Effector CD8-positive, alpha-beta T cell (primary cell): ENCODE measurements at places on chromosomes 7 and 10.
A peak's percentile ranks its signal among the peaks of the same experiment; 100 is the strongest.

- no peak for DNase-seq
These were observed 76.9 kb upstream of the LANCL2 start for GRCh38 chr7:55288070-55288824.

GRCh38 chr7:21167942-21168341 lies 259.9 kb upstream of the SP4 start:
- no peak for DNase-seq

DNA sequence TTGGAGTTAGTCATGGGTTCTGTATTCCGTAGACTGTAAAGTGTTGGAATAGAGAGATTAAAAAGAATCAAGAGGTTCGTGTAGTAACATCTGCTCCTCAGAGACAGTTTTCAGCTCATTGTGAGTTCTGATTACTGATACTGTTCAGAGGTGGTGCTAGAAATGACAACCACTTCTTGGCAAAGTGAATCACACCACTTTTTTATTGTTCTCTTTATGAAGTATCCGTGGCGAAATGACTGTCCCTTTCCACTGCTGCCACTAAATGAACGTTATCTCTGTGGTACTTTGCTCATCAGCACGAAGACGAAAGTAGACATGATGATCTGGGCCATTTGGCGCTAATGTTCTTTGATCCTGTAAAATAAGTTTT lies 860 bp downstream of the RPP30 start:
- DNase-seq: no peak

DNA sequence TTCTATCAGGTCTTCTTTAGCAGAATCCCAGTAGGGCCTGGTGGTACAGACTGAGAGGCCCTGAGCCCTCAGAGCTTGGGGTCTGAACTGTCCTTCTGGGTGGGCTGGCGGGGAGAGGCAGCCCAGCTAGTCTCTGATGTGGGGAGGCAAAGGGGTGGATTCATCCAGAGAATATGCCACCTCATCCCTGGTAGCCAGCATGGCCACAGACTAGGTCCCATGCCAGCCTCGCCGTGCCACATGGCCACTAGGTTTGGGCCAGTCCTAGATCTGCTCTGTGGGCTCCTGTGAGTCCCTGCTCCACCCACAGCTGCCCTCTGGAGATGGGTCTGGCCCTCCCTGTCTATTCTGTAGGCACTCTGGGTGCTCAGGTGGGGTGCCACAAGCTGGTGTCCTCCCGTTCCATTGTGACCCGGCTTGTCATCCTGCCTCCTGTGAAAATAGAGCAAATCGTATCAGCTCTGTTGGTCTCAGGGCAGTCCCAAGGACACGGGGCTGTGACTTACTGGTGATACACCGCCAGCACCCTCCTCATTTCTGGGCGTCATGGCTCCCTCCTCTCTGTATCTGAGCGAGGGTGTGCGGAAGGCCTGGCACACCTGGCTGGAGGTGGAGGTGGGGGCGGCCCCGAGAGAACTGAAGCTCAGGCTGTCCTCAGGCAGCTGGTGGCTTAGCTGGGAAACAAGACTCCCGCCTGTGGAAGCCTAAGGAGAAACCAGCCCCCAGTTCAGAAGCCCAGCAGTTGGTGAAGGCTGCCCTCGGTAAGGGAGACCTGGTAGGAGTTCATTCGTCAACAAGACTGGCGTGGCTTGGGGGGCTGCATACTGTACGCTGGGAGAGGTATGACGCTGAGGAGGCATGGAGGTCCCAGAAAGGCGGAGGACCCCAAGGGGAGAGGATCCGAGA lies 33.3 kb downstream of the UNC5B start:
- DNase-seq: no peak

GRCh38 chr7:2309889-2310331 lies 4.3 kb downstream of the SNX8 start:
- no peak for DNase-seq

DNA sequence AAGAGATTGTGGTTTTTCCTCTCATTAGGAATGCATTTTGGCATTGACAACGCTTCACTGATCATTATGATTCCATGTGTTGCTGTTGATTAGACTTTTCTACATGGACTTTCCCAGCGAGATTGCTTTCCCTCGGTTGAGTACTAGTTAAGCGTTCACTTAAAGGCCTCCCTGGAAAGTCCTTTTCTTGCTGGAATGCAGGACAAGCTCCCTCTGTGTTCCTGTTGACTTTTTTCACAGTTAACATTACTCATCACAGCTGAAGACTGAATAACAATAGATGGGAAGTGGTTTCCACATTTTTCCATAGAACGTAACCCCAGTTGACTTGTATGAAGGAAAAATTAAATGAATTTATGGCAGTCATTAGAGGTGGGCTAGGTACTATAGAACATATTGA lies 2.6 kb upstream of the CAV1 start:
- no peak for DNase-seq

DNA sequence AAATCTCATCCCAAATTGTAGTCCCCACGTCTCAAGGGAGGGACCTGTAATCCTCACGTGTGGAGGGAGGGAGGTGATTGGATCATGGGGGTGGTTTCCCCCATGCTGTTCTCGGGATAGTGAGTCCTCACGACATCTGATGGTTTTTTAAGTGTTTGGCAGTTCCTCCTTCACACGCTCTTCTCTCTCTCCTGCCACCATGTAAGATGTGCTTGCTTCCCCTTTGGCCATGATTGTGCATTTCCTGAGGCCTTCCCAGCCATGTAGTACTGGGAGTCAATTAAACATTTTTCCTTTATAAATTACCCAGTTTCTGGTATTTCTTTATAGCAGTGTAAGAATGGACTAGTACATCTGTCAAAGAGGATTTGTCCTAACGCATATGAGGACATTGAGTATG lies 59.5 kb downstream of the RGS10 start:
- no peak for DNase-seq

- DNase-seq: no peak
These were observed 19.6 kb downstream of the NEBL start for GRCh38 chr10:20877554-20877953.

GRCh38 chr7:57327081-57327480 lies 122.9 kb upstream of the ZNF716 start:
- DNase-seq: no peak

DNA sequence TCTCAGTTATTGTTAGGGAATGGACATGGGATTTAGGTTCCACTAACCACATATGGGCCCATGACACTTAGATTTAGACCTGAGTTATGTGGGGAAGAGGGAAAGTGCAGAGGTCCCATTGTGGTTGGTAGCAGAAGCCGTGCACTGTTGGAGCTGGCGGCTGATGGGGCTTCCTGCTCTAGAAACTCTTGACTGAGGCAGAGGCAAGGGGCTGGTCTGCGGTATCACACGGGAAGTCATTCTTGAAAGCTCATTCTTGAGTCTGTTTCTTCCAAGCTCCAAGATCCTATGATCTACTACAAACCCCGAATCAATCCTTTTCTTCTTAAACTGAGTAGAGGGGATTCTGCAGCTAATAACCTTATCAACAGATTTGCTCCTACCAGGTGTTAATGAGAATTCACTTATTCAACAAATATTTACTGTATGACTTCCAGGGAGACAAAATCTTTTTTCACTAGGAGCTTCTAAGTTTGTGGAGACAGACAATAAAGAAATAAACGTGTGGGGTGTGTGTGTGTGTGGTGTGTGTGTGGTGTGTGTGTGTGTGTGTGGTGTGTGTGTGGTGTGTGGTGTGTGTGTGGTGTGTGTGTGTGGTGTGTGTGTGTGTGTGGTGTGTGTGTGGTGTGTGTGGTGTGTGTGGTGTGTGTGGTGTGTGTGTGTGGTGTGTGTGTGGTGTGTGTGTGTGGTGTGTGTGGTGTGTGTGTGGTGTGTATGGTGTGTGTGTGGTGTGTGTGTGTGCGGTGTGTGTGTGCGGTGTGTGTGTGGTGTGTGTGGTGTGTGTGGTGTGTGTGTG lies 57.1 kb downstream of the AOC1 start:
- no peak for DNase-seq

DNA sequence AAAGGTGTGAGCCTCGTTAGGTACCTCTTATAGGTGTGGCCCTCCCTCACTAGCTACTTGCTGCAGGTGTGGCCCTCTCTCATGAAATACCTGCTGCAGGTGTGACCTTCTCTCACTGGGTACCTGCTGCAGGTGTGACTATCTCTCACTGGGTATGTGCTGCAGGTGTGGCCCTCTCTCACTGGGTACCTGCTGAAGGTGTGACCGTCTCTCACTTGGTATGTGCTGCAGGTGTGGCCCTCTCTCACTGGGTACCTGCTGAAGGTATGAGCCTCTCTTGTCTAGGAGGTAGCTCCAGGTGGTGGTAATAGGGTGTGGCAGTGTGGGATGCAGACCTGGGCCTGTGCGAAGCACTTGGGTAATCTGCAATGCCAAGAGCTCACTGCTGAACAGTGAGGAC lies 170.7 kb upstream of the PLPP4 start:
- DNase-seq: no peak

DNA sequence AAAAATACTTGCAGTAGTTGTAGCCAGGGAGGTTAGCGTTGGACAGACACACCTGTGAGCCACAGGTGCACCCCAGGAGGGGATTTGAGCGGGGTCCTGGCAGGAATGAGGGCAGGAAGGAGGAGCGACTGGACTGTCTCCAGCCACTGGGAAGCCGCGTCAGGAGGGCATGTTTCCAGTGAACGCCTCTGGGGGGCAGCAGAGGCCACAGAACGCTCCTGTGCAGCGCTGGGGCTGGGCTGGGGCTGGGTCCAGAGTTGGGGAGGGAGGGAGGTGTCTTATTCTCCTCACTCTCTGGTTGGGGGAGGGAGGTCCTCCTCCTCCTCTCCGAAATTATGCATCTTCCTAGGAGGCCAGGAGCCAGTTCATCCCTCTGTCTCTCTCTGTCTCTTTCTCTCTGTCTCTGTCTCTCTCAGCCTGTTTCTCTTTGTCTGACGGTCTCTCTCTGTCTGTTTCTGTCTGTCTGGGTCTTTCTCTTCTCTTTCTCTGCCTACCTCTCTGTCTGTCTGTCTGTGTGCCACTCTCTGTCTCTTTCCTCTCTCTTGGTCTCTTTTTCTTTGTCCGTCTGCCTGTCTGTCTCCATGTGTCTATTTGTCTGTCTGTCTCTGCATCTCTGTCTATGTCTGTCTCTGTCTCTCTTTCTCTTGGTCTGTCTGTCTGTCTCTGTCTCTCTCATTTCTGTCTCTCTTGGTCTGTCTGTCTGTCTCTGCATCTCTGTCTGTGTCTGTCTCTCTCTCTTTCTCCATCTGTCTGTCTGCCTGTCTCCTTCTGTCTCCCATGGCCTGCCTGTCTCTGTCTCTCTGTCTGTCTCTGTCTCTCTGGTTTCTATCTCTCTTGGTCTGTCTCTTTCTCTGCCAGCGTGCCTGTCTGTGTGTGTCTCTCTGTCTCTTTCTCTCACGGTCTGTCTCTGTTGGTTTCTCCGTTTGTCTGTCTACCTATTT lies 9.9 kb upstream of the PSMG3 start:
- DNase-seq: peak; percentile 52

GRCh38 chr7:123658023-123658422 lies 2.4 kb downstream of the LMOD2 start:
- no peak for DNase-seq

DNA sequence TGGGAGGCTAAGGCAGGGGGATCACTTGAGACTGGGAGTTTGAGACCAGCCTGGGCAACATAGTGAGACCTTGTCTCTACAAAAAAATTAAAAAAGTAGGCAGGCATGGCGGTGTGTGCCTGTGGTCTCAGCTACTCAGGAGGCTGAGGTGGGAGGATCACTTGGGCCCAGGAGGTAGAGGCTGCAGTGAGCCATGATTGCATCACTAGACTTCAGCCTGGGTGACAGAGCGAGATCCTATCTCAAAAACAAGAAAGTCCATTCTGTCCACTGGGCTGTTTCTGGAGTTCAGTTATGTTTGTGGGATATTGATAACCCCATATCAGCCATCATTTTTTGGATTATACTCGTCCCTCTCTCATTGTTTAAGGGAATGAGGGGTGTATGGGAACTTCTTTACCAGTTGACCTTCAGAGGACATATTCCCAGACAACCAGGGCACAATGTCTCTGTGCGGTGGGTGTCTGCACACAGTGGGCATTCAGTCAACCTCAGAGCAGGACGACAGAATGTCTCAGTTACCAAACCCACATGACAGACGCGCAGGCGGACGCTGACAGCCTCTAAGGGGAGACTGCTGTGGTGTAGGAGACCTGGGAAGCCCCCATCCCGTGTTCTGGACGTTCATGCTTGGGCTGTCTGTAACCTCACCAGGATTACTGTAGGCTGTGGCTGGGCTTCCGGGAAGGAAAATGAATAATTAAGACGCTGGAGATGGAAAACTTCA lies 69.4 kb downstream of the CARD11 start:
- no peak for DNase-seq

GRCh38 chr10:95814011-95814727 lies 58.2 kb downstream of the ENTPD1 start:
- DNase-seq: no peak

DNA sequence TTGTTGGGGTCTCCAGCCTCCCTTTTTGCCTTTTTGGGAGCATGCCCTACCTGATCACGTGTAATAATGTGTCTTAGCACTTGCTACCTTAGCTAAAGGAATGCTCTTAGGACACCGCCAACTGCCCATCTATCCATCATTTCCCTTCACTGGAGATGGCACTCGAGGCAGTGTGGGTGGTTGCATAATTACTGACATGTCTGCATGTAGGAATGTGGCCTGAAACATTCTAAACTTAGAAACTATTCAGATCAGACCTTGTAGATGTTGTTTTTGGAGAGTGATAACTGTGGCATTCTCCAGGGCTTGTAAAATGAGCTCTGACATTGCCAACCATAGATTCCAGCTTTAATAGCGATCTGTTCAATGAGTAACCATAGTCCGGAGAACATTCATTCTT lies 365.8 kb downstream of the BBS9 start:
- DNase-seq: no peak

- DNase-seq: no peak
These were observed 107.9 kb downstream of the CYTH3 start for GRCh38 chr7:6164491-6164890.

DNA sequence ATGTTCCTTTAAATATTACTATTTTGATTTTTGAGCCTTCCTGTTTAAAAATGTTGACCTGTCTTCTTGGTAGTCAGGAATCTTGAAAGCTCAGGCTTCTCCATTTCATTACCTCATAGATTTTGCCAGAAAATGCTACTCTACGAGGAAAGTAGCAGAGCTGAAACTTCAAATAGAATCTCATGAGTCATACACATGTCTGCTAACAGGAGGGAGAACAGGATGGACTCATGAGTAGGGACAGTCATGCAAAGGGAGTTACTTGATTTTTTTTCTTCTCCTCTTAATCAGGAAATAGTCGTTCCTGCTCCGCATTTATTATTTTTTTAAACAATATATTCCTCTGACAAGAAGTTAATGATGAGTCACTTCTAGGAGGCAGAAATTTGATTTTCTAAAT lies 37.0 kb upstream of the MINDY3 start:
- DNase-seq: no peak
